ENCODE measurements at places on chromosomes 5 and 9.

- DNase-seq: no peak
Measured at GRCh38 chr5:106093134-106093533, 1577.6 kb downstream of the EFNA5 start.

DNA sequence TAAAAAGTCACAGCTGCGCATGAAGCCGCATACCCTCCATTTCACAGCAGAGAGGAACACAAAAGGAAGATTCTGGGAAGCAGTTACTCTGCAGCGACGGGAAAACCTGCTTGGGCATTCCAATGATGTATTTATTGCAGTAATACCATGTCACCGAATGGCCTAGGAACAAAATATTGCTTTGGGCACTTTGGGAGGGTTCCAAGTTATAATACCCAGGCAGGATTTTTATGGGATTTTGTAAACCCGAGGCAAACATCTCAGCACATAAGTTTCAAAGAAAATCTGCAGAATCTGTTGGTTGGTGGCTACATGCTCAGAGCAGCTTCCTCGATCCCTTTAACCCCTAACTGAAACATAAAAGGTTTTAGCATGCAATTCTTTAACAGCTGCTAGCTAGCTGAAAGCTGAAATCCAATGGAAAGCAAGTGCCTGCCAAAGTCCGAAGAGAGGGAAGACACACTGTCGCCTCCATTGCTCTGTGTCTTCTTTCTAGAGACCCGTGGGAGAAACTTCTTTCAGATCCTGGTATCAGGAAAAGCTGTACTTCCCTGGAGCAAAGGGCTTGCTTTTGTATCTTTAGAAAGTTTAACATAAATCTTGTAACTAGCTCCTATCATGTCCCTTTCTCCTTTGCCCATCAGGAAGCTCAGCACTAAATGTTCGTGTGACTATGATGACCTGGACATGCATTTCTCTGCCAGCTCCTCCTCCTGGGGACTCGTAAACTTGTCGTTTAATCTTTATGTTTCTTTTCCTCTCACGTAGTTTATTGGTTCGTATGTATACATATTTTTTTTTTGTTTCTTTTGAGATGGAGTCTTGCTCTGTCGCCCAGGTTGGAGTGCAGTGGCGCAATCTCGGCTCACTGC, 195.0 kb downstream of the MAPKAP1 start:
- no peak for DNase-seq

DNA sequence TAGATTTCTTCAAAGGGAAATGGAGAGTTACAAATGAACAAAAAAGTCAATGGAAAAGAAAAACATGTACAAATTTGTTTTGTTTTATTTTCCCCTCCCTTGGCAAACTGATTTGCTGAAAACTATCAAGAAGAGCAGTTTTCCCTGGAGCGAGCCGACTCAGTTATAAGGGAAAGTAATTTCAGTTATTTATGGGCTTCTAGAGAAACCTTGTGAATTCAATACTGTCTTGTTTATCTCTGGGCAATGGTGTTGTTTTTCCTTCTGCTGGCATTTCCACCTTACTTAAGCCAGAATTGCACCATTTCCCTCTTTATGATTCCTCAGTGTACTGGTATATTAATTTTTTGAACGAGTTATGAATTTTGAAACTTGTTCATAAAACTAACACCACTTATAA, 1163.6 kb downstream of the CDH12 start:
- no peak for DNase-seq

- no peak for DNase-seq
Measured at GRCh38 chr9:100294341-100294740, 58.4 kb downstream of the TEX10 start.

DNA sequence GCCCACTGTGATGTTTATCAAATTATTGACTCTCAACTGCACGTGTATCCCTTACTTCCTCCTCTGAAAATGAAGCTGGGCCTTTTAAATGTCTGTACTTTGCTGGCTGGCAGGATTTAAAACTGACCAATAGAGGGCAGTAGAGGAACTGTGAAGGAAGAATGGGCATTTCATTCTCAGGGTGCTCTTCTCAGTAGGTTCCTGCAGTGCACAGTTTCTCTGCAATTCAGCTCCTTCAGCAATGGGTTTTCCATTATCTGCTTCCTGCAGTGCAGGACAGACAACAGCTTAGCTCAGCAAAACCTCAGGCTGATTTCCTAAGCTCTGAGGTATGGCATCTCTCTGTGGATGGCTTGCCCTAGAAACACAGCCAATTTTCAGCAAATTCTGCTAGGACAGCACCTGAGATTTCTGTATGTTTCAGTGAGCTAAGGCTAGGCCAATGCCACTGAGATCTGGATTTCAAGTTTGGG, 298.4 kb upstream of the PRDM9 start:
- DNase-seq: no peak

DNA sequence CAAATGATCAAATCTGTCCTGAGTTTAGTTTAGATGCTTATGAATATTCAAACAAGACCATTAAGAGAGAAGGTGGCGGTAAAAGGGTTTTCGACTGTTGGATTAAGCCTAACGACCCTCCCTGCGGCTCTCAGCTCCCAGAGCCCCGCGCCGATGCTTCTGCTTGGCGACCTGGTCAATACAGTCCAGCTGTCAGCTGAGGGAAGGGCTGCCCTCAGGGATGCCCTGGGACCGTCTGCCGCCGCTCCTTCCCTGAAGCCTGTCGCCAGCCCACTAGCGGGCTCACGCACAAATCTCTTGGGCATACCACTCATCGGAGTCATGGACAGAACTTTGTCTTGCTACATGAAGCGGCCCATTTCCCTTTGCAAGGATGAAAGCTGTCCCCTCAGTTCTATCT, 136.6 kb upstream of the RAPGEF1 start:
- DNase-seq: no peak

Measured in caudate nucleus (tissue), 63 donors.